WTC11 (cell line): ENCODE measurements at places on chromosomes 1 and 21.

GRCh38 chr21:28627691-28628090 lies 365.0 kb downstream of the LTN1 start:
- DNase-seq, result no peak

DNA sequence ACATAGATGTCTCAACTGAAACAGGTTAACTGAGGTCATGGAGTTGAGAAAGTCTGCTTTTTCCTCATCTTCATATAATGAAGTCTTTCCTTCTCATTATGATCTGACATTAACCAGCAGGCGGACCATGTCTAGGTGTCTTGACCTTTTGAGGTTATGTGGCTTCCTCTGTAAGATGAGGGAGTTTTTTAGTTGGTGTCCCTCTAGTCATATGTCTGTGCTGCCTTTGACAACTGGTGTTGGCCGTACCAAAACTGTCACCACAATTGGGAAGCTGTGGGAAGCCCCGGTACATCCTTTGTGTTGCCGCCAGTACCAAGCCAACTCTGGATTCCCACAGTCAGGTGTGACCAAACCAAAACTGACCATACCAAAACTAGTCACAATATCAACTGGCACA lies 105.1 kb downstream of the PBX1 start:
- no peak for DNase-seq

DNA sequence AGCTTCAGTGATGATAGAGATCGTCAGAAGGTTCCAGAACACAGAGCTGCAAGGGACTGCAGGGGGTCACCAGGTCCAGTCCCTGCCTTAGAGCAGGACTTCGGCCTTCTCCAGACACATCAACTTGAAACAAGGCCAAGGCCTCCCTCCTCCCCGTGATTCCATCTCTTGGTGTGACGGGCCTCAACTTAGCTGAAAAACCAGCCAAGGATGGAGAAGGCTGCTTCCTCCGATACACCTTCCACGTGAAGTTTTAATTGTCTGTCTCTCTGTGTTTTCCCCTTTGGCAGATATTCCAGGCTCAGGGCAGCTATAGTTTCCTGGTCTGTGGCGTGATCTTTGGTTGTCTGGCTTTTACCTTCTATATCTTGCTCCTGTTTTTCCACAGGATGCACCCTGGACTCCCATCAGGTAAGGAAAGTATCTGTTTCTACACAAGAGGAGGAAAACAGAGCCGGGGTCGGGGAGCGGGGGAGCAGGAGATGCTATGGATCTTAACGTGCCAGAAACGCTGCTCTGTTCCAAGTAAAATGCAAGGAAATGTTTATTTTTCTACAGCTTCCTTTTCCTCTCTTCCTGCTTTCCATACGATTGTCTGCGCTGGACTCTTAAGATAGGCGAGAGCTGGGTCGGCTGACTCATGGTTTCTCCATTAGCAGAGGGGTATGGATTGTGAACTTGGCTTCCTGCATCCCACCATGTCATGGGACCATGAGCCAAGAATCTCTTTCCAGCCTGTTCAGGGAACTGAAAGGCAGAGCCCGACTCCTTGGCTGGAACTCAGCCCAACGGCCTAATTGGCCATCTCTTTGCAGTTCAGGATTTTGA lies 32.8 kb downstream of the ELK4 start:
- no peak for DNase-seq

DNA sequence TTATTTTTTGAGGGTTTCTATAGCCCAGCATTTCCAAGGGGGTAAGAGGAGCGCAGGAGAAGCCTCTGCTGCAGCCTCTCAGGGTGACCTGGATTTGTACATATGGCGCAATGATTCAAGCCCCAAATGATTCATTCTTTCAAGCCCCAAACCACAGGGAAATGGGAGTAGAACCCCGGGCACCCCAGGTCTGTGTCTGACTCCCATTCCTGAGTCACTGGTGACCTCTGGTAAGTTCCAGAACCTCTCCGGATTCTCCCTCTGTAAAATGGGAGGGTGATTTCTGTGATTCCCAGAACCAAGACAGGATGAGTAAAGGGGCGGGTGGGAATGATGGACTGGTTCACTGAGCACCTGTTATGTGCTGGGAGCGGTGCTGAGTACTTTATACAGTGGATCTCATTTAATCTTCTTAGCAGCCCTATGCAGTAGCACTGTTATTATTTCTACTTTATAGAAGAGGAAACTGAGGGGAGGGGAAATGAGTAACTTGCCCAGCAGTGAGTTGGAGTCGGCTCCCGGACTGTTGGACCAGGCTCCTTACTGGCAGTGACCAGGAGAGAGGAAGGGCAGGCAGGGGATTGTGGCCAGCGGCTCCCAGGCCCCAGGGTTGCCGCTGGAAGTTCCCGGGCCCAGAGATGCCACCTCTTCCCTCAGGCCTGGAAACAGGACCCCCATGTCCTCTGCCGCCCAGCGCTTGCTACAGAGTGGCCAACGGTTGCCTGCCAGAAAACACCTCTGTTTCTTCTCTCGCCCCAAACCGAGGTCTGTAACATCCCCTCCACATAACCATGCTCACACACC lies 20.3 kb upstream of the SLC26A9 start:
- DNase-seq, result no peak

- DNase-seq, result no peak
These were observed 395.0 kb upstream of the USP24 start for GRCh38 chr1:55610203-55610602.

DNA sequence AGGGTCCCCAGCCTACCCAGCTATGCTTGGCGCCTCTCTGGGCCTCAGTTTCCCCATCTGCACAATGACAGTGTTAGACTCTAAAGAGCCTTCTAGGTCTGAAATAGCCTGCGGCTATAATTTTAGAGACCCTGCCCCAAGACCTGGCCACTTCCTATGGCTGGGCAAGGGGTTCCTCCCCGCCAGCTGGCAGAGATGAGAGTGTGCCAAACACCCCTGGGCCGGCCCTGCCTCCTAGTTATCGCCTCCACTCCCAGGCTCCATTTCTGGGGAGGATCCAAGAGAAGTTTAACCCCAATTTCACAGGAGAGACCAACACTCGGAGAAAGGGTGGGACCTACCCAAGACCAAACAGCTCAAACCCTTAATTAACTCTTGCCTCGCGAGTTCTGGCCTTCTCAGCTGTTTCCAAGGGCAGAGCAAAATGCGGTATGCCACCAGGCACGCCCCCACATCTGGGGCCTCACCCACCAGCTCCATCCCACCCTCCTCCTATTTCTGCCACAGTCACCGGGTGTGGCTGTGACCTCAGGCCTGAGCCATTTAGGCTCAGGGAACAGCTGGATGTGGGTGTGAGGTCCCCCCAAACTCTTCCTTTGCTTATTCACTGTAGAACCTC lies 35.7 kb downstream of the TTC39A start:
- no peak for DNase-seq

- no peak for DNase-seq
These were observed 93.2 kb upstream of the HNRNPU start for GRCh38 chr1:244957525-244957924.

DNA sequence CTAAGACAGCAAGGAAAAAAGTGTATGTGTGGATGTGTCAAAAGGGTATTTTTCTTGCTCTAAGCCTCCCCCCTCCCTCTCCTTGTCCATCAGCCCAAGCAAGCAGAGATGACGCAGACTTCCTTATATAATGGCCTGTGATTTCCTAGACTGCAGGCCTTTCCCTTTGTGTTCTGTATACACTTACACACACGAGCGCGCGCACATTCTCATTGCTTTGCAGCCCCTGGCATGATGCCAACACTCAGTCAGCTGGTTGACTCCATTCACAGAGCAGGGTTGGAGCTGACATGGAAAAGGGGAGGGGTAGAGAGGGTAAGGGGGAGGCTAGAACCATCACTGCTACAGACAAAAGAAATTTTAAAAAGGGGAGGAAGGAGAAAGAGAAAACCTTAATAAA lies 41.8 kb downstream of the GATAD2B start:
- DNase-seq, result no peak

- DNase-seq, result no peak
These were observed 23.6 kb upstream of the SLC19A2 start for GRCh38 chr1:169509354-169509753.

GRCh38 chr1:208326033-208326432 lies 81.8 kb upstream of the PLXNA2 start:
- DNase-seq, result no peak

DNA sequence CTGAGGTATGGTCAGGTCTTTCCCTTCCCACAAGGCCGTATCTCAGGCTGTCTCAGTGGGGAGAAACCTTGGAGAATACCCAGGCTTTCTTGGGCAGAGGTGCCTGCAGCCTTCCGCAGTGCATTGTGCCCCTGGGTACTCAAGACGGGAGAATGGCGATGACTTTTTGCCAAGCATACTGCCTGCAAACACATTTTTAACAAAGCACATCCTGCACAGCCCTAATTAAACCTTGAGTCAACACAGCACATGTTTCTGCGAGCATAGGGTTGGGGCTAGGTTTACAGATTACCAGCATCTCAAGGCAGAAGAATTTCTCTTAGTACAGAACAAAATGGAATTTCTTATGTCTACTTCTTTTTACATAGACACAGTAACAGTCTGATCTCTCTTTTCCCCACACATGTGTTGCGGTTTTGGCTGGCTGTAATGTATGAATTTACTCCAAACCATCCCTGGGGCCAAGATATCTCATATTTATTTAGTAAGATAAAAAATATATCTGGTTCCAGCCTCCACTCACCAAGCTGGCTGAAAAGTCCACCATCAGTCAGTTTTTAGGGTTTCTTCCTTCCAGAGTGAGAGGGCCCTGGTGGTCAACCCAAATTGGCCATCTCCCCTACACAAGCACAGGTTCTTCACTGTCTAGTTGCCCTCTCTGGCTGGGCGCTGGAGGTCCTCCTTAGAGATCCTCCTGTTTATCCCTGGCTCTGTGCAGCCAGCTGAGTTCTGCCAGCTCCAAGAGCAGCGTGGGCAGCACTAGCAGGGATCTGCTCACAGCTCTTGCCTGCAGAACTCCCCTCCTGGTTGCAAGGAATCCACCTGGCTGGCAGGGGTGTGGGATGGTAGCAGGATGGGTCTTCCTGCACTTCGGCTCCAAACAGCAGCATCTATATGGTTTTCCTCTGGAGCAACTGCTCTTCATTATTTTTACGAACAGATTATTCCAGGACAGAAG lies 2.6 kb downstream of the FAAH start:
- DNase-seq, result no peak
